Foreskin fibroblast (primary cell): ENCODE measurements at places on chromosomes 4 and X.
A peak's percentile ranks its signal among the peaks of the same experiment; 100 is the strongest.

DNA sequence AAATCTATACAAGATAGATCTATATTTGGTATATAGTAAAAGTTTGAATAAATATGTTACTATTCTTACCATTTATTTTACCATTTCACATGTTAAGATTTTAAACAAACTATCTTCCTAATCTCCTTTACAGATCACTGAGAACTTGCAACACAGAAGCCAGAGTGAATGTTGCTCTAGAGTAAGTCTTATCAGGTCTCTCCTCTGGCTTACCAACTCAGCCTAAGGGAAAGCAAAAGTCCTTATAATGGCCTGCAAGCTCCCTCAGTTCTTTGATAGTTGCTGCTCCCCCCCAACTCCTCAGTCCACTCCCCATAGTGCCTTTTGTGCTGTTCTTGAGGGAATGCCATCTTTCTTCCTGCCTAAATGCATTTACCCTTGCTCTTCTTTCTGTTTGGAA is 25.7 kb upstream of the SLC7A11 start:
- DNase-seq, result no peak

- no peak for DNase-seq
These were observed 11.5 kb upstream of the PCDH10 start for GRCh38 chr4:133137571-133137970.

DNA sequence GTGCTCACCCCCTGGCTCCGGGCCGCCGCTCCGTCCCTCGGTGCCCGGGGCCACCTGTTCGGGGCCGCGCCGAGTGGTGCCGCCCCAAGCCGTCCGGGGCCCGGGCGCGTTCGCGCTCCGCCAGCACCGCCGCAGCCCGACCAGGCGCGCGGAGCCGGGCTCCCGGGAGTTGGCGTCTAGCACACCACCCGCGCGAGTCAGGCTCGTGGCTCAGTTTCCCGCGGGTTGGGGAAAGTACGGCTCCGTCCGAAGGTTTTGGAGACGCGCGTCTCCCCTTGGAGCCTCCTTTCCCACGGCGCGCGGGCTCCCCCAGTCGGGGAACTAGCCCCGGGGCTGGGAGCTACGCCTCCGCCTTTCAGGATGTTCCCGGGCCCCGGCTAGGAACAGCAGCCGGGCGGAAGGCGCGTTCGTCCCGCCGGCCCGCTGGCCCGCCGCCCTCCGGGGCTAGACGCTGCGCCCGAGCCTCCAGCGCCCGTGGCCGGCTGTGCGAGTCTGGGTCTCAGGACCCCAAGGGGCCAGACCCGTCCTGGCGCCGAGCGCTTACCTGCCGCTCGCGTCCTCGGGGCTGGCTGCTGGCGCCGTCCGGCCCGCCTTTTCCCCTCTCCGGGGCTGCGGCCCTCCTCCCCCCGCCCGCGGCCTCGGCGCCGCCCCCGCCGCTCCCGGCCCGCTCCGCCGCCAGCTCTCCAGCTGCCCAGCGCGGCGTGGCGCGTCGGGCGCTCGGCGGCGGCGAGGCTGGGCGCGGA is at the start of gene ADGRG2:
Gene ADGRG2, minus strand, starts transcription at position 571 of the 743 bp plus-strand sequence. CDS start 53,634 bp downstream, outside the sequence.
- DNase-seq, result no peak

DNA sequence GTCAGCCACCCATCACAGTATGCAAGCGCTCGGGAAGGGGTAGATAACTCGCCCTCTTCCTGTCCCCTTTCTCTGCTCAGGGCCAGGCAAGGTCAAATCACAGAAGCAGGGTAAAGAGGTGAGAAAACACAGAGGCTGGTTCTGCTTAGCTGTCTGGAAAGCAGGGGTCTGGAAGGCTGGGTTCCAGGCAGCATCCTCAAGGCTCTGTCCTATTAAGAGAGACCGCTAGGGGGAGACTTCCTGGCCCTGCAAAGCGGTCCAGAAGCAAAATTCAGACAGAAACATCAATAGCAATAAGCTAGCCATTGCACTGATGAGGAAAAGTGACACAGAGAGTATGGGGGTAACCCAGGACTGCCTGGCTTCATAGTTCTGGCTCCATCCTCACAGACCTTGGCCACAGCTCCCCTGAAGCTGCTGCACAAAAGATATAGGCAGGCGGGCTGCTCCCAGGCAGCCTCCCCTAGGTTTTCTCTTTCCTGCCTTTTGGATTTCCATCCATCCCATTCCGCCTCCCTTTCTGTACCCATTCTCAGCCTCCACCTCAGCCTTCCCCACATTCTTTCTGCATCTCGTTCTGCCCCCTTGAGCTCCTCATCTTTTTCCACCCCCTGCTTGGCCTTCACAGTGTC is 308.5 kb downstream of the EVC2 start:
- DNase-seq, result peak; percentile 11

GRCh38 chr4:149555799-149556198 is 259.8 kb downstream of the IQCM start:
- DNase-seq, result no peak
